ENCODE measurements at places on chromosomes 3 and 15. TPM values are rescaled to one million over a fixed set of nuclear protein-coding genes. Genes with fewer than 3 reads are reported as not detected.
A peak's percentile ranks its signal among the peaks of the same experiment; 100 is the strongest.

- DNase-seq, result no peak
Measured at GRCh38 chr3:47016934-47017435, 37.5 kb downstream of the NBEAL2 start.

- no peak for DNase-seq
Measured at GRCh38 chr3:169085827-169086226, 577.7 kb downstream of the MECOM start.

GRCh38 chr3:16069149-16069922 lies 105.1 kb upstream of the GALNT15 start:
- no peak for DNase-seq

DNA sequence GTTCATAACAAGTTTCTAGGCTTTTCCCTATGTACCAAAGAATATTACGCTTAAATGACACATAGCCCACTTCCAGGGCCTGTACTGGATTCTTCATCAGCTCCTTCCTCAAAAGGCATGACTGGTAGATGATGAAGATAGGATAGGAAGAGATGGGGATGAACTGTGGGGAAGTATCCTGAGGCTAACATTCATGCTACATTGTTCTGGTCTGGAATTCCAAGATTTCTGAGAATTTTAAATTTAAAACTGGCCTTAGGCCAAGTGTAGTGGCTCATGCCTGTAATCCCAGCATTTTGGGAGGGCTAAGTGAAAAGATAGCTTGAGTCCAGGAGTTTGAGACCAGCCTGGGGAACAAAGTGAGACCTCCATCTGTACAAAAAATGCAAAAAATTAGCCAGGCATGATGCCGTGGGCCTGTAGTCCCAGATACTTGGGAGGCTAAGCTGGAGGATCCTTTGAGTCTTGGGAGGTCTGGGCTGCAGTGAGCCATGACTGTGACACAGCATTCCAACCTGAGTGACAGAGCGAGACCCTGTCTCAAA lies 160.1 kb upstream of the PLAAT1 start:
- DNase-seq, result no peak

DNA sequence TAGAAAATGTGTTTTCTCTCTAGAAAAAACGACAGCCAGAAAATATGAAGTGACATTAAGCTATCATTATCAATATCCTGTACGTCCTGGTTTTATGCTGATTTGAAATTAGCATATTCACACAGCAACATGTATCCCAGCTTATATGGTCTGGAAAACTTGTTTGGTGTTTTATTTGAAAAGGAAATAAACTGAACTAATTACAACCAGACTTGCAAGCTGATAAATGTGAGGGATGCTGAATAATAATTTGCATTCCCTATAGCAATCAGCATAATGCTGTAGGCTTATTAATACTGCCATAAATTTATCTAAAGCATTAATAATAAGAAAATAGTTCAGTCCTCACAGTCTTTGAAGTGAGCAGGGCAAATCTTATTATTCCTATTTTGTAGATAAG lies 336.9 kb upstream of the UMPS start:
- no peak for DNase-seq

DNA sequence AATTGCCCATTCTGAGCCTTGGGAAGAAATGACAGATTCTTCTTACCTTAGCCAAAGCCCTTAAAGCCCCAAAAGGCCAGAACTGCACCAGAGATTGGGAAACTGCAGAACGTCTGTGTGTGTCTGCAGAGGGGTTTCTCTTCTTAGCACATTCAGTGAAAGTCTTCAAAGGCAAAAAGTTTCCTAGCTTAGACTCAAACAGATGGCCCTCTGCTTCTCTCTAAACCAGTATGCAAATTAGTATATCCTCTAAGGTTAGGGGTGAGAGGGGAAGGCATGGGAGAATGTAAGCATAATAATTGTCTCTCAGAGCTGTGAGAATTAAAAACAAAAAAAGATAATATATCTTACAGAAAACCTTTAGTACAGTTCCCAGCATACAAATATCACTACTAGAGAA lies 334.0 kb upstream of the MCTP2 start:
- no peak for DNase-seq

DNA sequence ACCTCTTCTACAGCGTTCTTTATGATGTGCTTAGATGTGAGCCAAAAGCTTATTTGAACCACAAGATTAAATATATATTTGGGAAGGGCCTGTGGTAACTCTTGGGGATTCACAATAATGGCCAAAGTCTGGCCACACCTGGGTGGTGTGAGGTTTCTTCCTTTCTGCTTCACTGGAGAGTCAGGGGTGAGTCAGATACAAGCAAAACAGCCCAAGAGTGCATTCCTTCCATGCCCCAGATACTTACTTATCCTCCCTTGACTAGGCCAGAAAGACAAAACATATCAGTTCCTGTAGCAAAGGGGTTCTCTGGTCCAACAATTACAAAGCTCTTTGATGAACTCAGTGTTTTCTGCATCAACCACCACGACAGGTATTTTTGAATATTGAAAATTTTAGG lies 941 bp downstream of the ZBED2 start:
- no peak for DNase-seq

GRCh38 chr3:184242297-184242685 lies 6.5 kb downstream of the ALG3 start:
- DNase-seq, result no peak

GRCh38 chr3:188581792-188582191 lies 427.8 kb downstream of the LPP start:
- no peak for DNase-seq

GRCh38 chr3:55074796-55075195 lies 146.9 kb upstream of the LRTM1 start:
- DNase-seq, result no peak

GRCh38 chr3:132537297-132537696 lies 59.8 kb upstream of the ACKR4 start:
- no peak for DNase-seq

- no peak for DNase-seq
Measured at GRCh38 chr15:69405110-69405509, 9.0 kb upstream of the KIF23 start.

- DNase-seq, result no peak
Measured at GRCh38 chr3:71271596-71271995, 311.9 kb downstream of the FOXP1 start.

DNA sequence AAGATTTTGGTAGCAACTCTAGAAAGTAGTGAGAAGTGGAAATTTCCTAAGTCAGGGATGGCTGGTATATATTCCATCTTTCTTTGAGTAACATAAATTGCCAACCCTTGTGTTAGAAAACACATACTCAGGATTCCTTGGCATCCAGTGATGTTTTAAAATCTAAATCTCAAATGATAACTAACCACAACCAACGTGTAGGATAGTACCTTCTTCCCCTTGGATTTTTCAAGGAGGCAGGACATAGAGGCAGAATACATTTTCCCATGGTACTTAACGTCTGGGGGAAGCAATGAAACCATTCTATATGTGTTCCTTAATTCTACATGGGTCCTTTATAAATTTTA lies 93.4 kb downstream of the WDR76 start:
- DNase-seq, result no peak

GRCh38 chr15:60548101-60548500 lies 69.2 kb upstream of the ICE2 start:
- DNase-seq, result no peak

DNA sequence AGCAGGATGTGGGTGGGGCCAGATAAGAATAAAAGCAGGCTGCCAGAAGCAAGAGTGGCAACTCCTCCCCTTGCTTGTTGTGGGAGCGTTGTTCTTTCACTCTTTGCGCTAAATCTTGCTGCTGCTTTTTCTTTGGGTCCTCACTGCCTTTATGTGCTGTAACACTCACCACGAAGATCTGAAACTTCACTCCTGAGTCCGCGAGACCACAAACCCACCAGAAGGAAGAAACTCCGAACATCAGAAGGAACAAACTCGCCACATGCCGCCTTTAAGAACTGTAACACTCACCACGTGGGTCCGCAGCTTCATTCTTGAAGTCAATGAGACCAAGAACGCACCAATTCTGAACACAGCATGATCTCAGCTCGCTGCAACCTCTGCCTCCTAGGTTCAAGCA lies 72.9 kb downstream of the IL12A start:
- DNase-seq, result no peak

- DNase-seq, result no peak
Measured at GRCh38 chr3:169240786-169241486, 422.6 kb downstream of the MECOM start.

DNA sequence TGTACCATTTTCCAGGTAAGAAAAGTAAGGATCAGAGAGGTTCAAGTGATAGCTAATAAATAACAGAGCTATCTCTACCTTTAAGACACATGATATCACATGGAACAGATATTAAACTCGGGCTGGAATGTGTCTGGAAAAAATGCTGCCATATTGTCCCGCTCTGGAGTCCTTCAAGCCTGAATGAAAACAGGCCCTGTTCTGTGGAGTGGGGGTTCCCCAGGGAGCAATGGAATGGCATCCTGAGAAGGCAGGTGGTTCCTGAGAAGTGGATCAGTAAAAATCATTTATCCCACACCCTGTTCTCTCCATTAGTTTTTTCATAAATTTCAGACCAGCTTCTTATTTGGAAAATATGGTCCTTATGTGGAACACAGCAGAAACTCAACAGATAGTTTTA lies 57.3 kb upstream of the PRTG start:
- no peak for DNase-seq

DNA sequence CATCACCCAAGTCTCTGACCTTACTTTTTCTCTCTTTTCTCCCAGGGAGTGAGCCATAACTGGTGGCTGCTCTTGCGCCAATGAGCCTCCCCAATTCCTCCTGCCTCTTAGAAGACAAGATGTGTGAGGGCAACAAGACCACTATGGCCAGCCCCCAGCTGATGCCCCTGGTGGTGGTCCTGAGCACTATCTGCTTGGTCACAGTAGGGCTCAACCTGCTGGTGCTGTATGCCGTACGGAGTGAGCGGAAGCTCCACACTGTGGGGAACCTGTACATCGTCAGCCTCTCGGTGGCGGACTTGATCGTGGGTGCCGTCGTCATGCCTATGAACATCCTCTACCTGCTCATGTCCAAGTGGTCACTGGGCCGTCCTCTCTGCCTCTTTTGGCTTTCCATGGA lies 13.2 kb upstream of the ATG7 start:
- DNase-seq, result no peak

- no peak for DNase-seq
Measured at GRCh38 chr3:191340966-191341365, 10.6 kb upstream of the UTS2B start.

DNA sequence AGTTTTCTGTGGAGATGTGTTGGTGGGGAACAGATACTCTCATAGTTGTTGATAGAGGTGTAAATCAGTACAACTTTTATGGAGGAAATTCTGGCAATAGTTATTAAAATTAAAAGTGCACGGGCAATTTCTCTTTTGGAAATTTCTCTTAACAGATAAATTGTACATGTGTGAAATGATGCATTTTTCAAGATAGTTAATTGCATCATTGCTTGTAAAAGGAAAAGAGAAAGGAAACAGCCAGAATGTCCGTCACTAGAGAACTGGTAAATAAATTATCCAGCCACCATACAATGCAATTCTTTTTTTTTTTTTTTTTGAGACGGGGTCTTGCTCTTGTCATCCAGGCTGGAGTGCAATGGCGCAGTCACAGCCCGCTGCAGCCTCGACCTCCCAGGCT lies 14.2 kb downstream of the ZNF710 start:
- no peak for DNase-seq

- DNase-seq, result peak; percentile 15
Measured at GRCh38 chr3:3705090-3705775, 94.0 kb upstream of the LRRN1 start.

The FBXO40 gene
- 33.0 TPM for total RNA-seq

The CHRD gene
- 10.5 TPM for total RNA-seq

The MYO5C gene
- 3.0 TPM for total RNA-seq

The LRRN1 gene
- total RNA-seq, result 12.6 TPM

The ZNF445 gene
- total RNA-seq, result 7.3 TPM

The NKTR gene
- 12.9 TPM for total RNA-seq

The LINGO1 gene
- 0.42 TPM for total RNA-seq

The GRM2 gene
- 0.58 TPM for total RNA-seq

Data from psoas muscle (tissue), 8 donors.